Activated CD4-positive, alpha-beta T cell treated with anti-CD3 and anti-CD28 coated beads, Interleukin-10, Interleukin-2, amounts not matched to agents 100 ng/mL and 50 ng/mL, durations not matched to agents 16 hours and 8 hours (primary cell): ENCODE measurements at places on chromosomes 11 and 22.

DNA sequence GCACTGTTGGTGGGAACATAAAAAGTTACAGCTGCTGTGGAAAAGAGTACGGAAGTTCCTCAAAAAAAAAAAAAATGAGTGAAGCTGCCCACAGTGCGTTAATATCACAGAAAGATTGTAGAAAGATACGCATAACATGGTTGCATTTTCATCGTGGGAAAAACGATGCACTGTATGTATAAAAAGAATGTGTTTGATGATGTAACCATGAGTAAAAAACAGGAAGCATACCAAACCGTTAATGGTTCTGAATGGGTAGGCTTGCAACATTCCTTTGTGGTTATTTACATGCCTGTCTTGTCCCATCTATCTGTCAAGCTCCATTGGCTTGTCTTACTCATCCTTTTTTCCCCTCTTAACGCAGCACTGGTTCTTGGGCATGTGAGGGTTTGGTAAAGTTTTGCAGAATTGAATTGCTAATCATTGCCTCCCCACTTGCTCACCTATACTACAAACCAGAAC, 33.8 kb upstream of the DKK3 start:
- DNase-seq, result no peak

DNA sequence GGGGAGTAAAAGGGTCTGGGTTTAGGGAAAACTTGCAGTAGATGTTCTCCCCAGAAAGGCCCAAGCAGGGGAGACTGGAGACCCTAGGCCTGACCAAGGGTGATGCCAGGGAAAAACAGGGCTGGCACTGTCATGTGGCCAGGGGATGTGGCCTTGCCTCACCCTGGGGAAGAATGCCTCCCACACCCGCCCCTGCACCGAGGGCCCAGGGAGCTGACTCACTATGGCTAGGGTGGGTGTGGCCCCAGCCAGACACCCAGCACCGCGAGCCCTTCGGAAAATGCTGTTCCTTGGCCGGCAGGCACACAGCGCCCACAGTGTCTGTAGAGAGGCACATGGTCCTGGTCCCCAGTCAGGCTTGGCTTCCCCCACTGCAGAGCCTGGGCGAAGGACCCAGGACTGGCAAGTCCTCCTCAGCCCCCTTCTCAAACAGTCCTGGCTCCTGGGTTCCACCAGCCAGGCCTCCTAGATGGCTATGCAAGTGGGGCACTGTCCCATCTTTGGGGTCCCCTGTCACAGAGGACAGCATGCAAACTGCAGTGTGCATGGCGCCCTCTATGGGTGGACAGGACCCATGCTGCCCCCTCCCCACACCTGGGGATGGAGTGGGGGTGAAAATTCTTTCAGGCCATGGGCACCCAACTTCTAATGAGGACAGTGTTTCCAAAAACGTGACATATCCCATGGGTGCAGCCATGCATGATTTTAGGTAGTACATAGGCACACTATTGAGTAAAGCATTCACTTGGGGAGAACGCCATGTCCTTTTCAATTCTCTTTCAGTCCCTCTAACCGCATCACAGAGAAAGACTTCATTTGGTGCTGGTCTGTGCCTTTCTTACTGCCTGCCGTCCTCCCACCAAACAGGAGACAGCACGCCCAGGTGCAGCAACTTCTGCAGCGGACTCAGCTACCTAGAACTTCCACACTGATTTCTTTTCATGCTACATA, 15.2 kb downstream of the TMPRSS5 start:
- DNase-seq, result peak; percentile 59

DNA sequence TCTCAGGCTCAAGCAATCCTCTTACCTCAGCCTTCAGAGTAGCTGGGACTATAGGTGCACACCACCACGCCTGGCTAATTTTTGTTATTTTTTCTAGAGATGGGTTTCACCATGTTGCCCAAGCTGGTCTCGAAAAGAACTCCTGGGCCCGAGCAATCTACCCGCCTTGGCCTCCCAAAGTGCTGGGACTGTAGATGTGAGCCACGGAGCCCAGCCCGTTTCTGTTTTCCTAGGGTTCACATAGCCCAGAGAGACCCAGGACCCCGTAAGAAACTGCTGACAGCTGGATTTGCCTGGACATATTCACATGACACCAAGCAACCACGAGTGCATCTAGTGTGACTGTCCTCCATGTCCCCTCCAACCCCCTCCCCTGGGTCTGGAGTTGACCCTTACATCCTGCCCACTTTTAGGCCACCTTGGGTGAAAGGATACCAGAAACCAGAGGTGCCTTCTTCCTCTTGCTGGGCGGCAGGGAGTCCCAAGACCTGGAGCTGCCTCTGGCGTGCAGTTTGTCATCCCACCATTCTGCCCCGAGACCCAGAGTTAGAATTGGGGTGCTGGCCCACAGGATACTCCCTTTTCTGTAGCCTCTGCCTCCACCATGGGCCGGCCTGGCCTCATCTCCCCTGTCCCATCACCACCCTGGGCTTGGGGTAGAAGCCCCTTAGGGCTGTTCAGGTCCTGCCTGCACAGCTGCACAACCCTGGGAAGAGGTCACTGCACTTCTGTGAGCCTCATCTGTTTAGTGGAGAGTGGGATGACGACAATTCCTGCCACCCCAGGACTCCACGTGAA, 3.7 kb upstream of the RIN1 start:
- no peak for DNase-seq

- DNase-seq, result no peak
Observed at GRCh38 chr11:100735949-100736675, 49.0 kb downstream of the ARHGAP42 start.

GRCh38 chr11:737366-737765, 9.9 kb upstream of the TALDO1 start:
- DNase-seq, result no peak

- DNase-seq, result no peak
Observed at GRCh38 chr22:37760152-37760551, 47.6 kb upstream of the GCAT start.

- no peak for DNase-seq
Observed at GRCh38 chr11:105821781-105822180, 200.3 kb downstream of the MSANTD4 start.

GRCh38 chr11:34624069-34624468, 3.2 kb downstream of the EHF start:
- DNase-seq, result peak; percentile 50

DNA sequence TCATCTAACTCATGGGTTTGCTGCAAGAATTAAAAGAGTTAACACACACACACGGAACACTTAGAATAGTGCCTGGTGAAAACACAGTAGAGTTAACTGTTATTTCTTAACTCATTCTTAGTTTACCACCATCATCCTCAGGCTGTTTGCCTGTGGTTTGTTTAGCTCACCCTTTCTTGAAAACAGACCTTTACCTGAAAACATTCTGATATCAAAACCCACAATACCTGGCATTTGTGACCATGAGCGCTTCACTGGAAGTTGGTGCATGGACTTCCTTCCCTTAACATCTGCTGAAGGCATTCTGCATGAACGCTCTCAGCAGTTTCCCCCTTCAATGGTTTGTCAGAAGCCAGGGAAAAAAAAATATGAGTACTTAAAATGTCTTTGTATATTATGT, 256.0 kb downstream of the ETS1 start:
- no peak for DNase-seq

DNA sequence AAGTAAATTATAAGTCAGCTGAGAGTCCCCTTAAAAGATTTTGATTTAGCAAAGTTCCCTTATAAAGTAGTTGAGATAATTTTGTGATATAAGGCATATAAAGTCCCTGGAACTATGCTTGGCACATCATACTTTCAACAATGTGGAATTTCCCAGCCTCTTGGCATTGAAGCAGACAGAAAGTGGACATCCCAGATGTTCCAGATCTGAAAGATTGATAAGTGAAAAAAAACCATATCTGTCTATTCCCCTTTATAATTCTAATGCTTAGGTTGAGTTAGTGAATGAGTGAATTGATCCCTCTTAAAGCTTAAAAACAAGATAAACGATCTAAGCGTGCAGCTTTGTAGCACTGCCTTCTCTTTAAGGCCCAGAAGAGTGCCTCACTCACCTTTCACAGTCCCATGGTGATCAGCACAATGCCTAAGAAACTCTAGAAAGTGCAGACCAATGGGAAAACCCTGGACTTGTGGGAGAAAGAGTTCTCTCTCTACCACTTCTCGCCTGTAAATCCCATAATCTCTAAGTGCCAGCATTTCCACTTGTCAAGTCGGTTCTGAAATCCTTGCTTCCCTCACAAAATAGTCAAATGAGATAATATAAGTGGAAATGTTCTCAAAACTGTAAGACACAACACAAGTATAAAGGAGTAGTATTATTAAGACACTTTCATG, 17.8 kb downstream of the FIBIN start:
- DNase-seq, result no peak

DNA sequence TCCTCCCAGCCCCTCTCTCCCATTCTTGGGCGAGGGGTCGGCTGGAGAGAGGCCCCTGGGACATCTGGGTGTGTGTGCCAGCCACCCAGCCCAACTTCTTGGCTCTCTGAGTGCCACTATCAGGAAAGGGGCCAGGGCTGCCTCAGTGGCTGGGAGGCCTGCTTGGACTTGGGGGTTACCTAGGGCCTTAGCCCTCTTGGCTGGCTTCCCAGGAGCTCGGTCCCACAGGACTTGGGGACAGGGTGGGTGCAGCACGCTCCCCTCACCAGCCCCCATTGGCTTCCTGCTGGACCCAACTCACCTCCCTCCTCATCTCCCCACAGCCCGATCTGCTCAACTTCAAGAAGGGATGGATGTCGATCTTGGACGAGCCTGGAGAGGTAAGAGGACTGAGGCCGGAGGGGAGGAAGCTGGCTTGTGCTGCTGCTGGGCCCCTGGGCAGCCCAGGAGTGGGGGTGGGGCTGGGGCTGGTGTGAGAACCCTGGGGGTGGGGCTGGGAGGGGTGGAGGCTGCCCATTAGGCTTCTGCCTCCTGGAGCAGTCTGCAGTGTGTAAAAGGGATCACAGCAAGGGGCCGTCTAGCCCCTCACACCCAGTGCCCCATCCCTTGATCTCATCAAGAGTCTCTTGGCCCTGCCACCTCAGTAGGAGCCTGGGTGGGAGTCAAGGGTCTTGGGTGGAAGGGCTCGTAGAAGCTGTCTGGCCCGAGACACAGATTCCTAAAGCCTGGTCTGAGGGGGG, 54.8 kb downstream of the TRIOBP start:
- no peak for DNase-seq

DNA sequence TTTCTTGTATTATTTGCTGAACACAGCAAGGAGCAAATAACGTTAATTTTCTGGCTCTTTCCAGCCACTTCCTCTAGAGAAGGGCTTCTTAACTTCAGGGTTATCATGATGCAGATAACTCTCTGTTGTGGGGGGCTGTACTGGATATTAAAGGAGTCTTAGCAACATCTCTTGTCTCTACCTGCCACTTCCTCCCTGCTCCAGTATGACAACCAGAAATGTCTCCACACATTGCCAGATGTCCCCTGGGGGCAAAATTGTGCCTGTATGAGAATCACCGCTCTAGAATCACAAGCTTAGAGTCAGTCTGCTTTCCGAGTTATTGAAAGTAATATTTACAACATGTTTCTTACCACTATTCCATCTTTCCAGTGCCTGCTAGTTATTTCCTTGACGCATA, 6.8 kb downstream of the JRKL start:
- no peak for DNase-seq

- no peak for DNase-seq
Observed at GRCh38 chr11:116229236-116229970, 543.4 kb downstream of the BUD13 start.

GRCh38 chr22:39592081-39593065, 21.8 kb downstream of the CACNA1I start:
- no peak for DNase-seq

DNA sequence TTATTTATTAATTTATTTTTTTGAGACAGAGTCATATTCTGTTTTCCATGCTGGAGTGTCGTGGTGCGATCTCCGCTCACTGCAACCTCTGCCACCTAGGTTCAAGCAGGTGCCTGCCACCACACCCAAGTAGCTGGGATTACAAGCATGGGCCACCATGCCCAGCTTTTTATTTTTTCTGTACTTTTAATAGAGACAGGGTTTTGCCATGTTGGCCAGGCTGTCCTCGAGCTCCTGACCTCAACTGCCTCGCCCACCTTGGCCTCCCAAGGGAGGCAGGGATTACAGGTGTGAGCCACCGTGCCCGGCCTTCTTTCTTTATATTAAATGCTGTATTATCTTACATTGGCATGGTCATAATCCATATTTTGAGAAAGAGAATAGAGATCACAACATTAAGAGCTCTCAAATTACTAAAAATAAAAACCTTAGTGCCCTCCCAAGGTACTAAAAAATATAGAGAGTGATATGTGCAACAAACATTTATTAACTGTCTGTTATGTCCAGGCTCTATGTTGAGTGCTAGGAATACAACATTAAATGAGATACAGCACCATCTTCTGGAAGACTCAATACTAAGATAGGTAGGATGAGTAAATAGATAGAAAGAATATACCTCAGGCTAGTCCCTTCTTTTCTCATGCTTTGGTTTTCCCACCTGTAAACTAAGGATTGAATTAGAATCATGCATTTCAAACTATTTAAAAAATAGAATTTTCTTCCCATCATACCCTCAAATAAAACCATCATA, 84.1 kb downstream of the BBOX1 start:
- no peak for DNase-seq

DNA sequence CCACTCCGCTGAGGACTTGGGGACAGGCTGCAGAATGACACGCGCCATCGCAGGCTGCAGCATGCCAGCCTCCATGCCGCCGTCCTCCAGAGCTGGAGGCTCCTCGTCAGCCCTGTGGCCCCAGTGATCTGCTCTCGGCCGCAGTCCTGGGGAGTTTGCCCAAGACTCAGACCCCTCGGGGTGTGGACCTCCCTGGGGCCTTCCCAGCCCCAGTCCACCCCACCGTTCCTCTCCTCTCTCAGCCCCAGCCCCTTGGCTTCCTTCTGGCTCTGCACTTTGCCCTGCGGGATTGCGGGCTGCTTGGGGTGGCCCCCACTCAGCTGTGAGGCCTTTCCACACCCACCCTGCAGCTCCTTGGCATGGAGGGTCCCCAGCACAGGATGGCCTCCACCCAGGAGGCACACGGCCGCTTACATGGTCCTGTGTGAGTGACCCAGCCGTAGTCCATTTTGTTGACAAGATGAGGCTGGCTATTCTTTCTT, 414.9 kb downstream of the TBC1D22A start:
- no peak for DNase-seq

DNA sequence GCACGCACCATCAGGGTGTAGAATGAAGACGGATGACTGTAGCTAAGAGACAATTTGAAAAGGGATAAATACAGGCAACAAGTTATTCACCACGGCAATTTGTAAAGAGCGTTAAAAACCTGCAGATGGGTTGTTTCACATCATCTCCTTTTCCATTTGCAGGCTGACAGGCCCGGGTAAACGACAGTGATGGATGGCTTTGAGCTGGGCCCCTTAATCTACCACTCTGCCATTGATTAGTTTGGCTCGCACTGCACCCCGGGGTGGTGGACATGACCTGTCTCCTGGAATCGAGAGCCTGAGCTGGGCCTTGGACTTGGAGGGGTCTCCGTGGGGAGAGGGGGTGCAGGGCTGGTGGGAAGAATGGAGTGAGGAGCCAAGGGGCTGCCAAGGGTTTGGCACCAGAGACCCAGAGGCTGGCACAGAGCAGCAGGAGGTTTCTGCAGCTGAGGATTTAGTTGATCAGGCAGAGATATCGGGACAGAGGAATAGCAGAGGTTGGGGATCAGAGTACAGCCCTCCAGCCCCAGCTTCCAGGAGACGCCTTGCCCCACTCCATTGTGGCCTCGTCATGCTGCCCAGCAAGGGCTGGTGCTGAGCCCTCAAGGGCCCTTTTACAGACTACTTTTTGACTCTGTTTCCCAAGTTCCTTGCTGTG, 110.6 kb upstream of the NECTIN1 start:
- DNase-seq, result no peak

GRCh38 chr11:37849706-37850105, 1251.7 kb upstream of the RAG2 start:
- no peak for DNase-seq

- DNase-seq, result no peak
Observed at GRCh38 chr11:118956847-118957469, 860 bp downstream of the UPK2 start.

- DNase-seq, result no peak
Observed at GRCh38 chr11:116833816-116834534, 3.4 kb downstream of the APOA1 start.
